ENCODE measurements at places on chromosomes 1 and 21.

DNA sequence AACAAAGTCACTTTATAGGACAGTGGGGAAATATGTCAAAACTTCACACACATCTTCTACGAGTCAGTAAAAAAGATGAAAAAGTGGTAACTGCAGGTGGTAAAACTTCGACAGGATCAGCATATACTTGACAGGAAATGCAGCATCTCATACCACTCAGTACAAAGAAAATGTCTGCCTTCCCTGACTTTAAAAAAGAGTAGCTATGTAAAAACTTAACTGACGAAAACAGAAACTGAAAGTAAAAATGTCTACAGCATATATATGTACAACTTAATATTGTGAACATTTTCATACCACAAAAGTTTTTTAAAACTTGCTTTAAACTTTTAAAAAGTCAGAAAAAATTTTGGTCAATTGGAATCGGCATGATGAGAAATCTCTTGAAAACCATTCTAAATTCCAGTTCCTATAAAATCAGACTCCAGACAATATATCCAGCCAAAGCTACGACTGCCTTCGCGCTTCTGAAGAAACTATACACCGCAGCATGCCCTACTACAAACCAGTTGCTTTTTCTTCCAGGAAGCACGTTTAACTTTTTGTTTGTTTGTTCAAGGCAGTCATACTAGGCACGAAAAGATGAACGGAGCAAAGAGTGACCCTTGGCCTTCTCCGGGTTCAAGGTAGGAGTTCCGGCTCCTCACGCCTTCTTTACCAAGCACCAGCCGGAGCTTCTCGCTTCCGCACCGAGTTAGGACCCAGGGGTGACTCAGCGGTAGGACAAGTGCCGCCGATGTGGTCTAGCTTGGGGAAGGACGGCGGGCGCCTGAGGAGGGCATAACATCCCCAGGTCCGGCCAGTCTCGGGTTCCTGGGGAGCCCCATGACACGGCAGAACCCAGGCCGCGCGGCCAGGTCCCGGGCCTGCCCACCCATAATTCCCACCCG, 612 bp downstream of the PSMA5 start:
- peak; percentile 62 for DNase-seq

- no peak for DNase-seq
Observed at GRCh38 chr1:245370175-245370825, 215.5 kb downstream of the KIF26B start.

GRCh38 chr1:94418664-94419655, 771 bp downstream of the ABCD3 start:
- peak; percentile 76 for DNase-seq

DNA sequence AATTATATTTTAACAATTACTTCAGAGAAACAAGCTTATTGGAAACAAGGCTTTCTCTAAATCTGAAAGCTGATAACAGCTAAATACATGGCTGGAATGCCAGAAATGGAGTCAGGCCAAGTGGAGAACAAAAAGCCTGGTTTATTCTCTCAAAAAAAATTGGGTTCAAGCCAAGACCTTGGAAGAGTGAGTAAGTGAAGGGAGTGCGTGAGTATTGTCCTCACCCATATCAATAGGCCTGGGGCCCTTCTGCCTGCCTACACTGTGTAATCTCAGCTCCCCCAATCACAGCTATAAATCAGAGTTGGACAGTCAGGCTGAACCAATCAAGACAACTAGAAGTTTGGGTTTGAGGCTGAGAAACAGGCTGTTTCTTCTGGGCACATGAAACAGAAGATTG, 7.4 kb downstream of the KYAT3 start:
- DNase-seq, result peak; percentile 45

Data from osteoblast (primary cell).